Muscle of back (tissue), 13 donors: ENCODE measurements at places on chromosomes 16 and 17. TPM values are rescaled to one million over a fixed set of nuclear protein-coding genes. Genes with fewer than 3 reads are reported as not detected.

- no peak for DNase-seq
Observed at GRCh38 chr16:11056993-11057649, 112.8 kb downstream of the CLEC16A start.

GRCh38 chr17:80363120-80363515 lies 51.8 kb upstream of the ENDOV start:
- DNase-seq: no peak

DNA sequence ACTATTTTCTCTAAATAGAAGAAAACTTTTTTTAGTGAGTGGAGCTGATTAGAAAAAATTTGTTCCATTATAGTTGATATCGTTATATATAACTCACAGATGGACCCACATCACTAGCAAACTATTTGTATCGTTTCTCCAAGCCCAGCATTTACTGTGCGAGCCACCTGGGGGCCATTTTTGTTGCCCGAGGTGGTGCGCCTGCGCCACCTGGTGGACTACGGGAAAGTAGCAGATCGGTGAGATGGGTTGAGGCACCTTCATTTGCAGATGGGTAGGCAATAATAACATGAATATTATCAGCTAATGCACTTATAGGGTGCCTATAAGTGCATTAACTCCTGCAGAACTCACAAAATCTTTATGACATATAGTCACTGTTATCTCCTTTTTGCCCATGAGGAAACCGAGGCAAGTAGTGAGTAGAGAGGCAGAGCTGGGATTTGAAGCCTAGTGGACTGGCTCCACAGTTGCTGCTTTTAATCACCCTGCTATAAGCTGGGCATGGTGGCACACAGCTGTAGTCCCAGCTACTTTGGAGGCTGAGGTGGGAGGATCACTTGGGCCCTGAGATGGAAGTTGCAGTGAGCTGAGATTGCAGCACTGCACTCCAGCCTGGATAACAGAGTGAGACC lies 23.2 kb upstream of the NTN1 start:
- peak; percentile 26 for DNase-seq

TXNDC17 gene
- 46.8 TPM for polyA plus RNA-seq

NOG gene
- 4.8 TPM for polyA plus RNA-seq

PIP4K2B gene
- polyA plus RNA-seq: 64.8 TPM

RPRML gene
- polyA plus RNA-seq: 0.55 TPM

RTN4RL1 gene
- 1.4 TPM for polyA plus RNA-seq
